Astrocyte (in vitro differentiated cells and primary cell): ENCODE measurements at places on chromosomes 4 and X. TPM values are rescaled to one million over a fixed set of nuclear protein-coding genes. Genes with fewer than 3 reads are reported as not detected.
A peak's percentile ranks its signal among the peaks of the same experiment; 100 is the strongest.

The SSX1 gene
- not detected in 2 replicates for total RNA-seq

The SHROOM4 gene
- total RNA-seq = 7.0 and 7.6 TPM in 2 replicates

The GPR34 gene
- not detected in 2 replicates for total RNA-seq

- no peaks in the 10 kb centered on the region for H3K27me3 ChIP-seq
- H3K4me1 ChIP-seq = no peaks in the 10 kb centered on the region
- H3K27ac ChIP-seq = no peak overlapping the region
- H3K4me3 ChIP-seq = no peak overlapping the region
Measured at GRCh38 chr4:58590722-58591121, 1480.5 kb upstream of the IGFBP7 start.

DNA sequence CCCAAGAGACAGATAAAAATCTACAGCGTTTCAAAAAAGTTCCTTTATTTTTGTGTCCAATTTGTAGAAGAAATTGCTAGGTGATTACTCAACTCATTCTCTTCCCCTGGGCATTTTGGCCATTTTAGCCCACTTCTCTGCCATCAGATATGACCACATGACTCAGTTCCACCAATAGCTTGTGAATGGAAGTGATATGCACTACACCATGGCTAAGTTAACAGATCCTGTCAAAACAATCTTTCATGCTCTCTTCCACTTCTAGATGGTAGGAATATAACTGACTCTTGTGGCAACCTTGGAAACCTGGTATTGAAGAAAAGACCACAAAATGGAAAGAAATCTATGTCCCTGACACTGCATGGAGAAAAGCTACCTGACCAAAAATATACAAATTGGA is 26.2 kb upstream of the FREM3 start:
- no peaks in the 10 kb centered on the region for H3K4me1 ChIP-seq
- no peak overlapping the region for H3K27ac ChIP-seq
- H3K36me3 ChIP-seq = no peaks in the 10 kb centered on the region
- no peaks in the 10 kb centered on the region for H3K27me3 ChIP-seq

DNA sequence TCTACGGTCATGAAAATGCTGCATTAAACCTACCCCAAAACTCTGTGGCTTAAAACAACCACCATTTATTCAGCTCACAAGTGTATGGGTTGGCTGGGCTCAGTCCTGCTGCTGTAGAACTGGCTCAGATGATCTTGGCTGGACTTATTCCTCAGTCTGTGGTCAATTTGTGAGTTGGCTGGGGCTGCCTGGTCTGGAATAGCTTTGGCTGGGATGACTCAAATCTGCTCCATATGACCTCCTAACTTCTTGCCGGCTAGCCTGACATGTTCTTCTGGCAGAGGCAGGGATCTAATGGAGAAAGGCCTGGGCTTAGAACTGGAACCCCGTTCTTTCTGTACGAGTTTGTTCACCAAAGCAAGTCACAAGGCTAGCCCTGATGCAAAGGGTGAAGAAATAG is 71.7 kb downstream of the CFAP299 start:
- no peaks in the 10 kb centered on the region for H3K4me1 ChIP-seq
- no peaks in the 10 kb centered on the region for H3K36me3 ChIP-seq
- H3K4me3 ChIP-seq = no peak overlapping the region
- H3K27ac ChIP-seq = no peak overlapping the region
- H3K27me3 ChIP-seq = no peaks in the 10 kb centered on the region

GRCh38 chr4:90095000-90095399 is 32.2 kb upstream of the CCSER1 start:
- no peaks in the 10 kb centered on the region for H3K4me1 ChIP-seq
- DNase-seq = no peak
- H3K27ac ChIP-seq = no peak overlapping the region
- no peaks in the 10 kb centered on the region for H3K27me3 ChIP-seq

DNA sequence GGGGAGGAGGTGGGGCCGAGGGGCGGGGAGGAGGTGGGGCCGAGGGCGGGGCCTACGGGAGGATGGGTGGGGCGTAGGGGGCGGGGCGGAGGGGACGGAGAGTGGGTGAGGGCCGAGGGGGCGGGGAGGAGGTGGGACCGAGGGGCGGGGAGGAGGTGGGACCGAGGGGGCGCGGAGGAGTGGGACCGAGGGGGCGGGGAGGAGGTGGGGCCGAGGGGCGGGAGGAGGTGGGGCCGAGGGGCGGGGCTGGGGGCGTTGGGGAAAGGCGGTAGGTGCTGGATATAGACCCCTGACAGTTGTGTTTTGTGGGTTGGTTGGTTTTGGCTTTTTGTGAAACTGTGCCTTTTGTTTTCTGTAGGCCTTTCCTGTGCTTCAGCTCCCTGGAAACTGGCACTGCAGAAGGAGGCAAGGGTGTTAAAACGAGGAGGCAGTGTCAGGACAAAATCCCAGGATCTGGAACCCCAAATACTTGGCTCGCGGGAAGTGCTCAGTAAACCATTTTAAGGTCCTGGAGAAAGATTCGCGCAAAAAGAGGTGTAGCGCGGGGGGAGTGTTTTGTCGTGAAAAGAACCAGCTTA is 580 bp upstream of the MMGT1 start:
- H3K36me3 ChIP-seq = no peaks in the 10 kb centered on the region
- no peaks in the 10 kb centered on the region for H3K4me1 ChIP-seq
- DNase-seq = peak; percentile 22
- no peaks in the 10 kb centered on the region for H3K27me3 ChIP-seq
- peak overlapping the region; percentile 52 for H3K4me3 ChIP-seq
